ENCODE measurements at places on chromosomes 7 and 10.

- no peak for DNase-seq
These were observed 102.5 kb downstream of the APBB1IP start for GRCh38 chr10:26540601-26541000.

DNA sequence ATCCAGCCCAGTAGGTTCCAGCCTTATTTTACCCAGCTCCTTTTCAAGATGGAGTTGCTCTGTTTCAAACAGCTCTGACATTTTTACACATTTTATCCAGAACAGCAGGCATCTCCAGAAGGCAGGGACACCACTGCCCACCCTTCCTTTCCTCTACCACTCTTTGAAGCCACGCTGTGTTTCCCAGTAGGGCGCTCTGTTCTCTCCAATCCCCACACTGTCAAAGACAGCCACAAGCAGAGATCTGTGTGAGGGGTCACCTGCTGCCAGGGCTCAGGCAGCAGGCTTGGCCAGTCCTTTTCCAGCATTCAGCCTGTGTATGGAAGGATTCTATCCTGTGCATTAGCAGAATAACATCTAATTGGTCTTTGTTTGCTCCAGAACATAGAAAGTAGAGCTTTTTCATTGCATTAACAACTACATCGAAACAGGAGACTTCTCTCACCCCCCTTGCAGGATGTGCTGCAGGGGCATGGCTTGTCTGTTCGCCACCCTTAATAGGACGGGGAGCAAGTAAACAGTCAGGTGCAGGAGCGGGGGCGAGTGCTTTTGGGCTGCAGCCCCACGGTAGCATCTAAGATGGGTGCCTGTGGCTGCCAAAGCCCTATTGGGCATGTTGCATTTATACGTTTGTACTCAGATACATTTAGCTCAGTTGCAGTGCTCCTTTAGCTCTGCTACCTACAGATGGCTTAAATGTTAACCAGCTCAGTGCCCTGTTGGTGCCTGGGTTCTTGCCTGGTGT, 326.1 kb downstream of the GALNT17 start:
- DNase-seq = no peak

GRCh38 chr10:78520737-78521430, 487.2 kb downstream of the RPS24 start:
- peak; percentile 75 for DNase-seq

- peak; percentile 36 for DNase-seq
These were observed 49.1 kb upstream of the MSMB start for GRCh38 chr10:46094931-46095750.

- no peak for DNase-seq
These were observed 6.8 kb downstream of the PRPF18 start for GRCh38 chr10:13593535-13593934.

- no peak for DNase-seq
These were observed 92.6 kb downstream of the PTPRE start for GRCh38 chr10:127999297-128000129.
